Left kidney (tissue), 8 donors: ENCODE measurements at places on chromosomes 7 and 10. TPM values are rescaled to one million over a fixed set of nuclear protein-coding genes. Genes with fewer than 3 reads are reported as not detected.

The RBP3 gene
- polyA plus RNA-seq, result 0.10 TPM

The LRRC18 gene
- polyA plus RNA-seq, result 0.20 TPM

The BAG3 gene
- 24.5 TPM for polyA plus RNA-seq

The PPIF gene
- 66.9 TPM for polyA plus RNA-seq

The PGAM2 gene
- polyA plus RNA-seq, result 1.1 TPM

The COG5 gene
- polyA plus RNA-seq, result 37.7 TPM

The HSPA14 gene
- polyA plus RNA-seq, result 27.2 TPM

The MSMB gene
- not detected for polyA plus RNA-seq

The CADPS2 gene
- polyA plus RNA-seq, result 51.3 TPM

The SNCG gene
- 12.4 TPM for polyA plus RNA-seq

The AKR1C3 gene
- polyA plus RNA-seq, result 64.0 TPM

The NUTM2E gene
- 0.18 TPM for polyA plus RNA-seq

The STEAP4 gene
- polyA plus RNA-seq, result 0.23 TPM

The FAM180A gene
- not detected for polyA plus RNA-seq

The AZGP1 gene
- polyA plus RNA-seq, result 51.8 TPM
